ENCODE measurements at places on chromosomes 2 and 18.
A peak's percentile ranks its signal among the peaks of the same experiment; 100 is the strongest.

GRCh38 chr2:96837575-96837974, 6.2 kb downstream of the ANKRD23 start:
- DNase-seq, result no peak

- DNase-seq, result no peak
These were observed 87.9 kb downstream of the LBH start for GRCh38 chr2:30318987-30319782.

GRCh38 chr2:132627536-132627935, 42.5 kb downstream of the LYPD1 start:
- no peak for DNase-seq

DNA sequence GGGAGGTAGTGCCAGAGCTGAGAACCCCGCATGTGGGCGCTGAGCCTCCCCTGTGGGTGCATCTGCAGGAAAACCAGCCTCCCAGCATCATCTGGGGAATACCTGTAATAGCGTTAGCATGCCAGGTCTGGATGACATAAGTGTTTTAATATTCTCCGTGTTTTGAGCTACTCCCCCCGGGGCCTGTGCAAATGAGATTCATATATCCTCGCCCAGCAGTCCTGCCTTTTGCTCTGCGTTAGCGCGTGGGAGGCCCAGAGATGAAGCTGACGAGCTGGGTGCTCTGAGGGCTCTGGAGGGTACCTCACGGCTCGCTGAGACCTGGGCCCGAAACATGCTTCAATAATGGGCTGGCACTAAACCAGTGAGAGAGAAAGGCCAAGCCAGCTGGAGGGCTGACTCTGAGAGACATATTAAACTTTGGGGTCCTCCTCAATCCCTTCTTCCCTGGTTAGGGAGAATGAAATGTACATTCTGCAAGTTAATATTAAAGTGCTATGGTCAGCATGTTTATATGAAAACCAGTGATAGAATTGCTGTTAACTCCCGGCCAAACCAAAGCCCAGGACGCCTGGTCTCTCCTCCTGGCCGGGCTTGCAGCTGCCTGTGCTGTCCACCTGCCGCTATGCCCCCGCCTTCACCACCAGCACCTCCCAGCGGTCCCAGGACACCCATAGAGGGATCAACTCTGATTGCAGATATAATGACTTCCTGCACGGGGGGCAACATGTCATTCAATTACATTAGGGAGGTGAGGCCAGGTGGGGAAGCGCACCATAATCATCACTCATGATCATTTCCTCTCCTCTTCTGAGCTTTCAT, 77.0 kb downstream of the EDAR start:
- DNase-seq, result no peak

DNA sequence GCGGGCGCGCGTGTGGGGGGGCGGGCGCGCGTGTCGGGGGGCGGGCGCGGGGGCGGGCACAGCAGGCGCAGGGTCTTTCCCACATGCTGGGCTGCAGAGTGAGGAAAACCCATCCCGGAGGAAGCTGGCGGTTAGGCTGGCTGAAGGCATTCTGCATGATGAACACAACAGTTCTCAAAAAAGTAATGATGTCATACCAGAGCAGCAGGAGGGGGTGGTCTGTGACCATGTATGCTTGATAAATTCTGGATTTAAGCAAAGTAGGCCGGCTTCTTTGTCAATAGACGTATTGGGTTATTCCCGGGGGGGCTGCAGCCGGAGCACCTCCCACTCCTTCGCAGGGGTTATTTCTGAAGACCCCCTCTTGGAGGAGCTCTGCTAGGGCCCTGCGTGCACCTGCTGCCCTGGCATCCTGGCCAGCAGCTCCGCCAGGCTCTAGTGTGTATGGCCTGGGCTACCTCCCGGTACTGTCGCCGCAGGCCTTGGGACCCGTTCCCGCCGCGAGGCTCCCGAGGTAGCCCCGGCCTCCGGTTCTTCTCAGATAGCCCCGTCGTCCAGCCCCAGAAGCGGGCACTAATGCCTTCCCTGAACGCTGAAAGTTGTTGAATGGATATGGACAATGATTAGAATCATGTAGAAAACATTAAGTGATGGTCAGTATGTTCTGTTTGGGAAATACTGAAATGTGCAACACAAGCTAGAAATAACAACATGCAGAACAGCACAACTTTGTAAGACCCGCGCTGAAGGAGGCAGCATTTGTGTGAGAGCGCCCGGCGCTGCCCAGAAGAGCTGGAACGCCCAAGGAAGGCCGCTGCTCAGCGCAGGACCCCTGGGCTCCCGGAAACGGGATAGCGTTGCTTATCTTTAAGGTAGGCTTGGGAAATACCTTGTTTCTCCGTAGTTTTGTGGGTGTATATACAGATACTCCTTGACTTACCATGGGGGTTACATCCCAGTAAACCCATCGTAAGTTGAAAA, 101.4 kb upstream of the RAB6C start:
- DNase-seq, result peak; percentile 38

DNA sequence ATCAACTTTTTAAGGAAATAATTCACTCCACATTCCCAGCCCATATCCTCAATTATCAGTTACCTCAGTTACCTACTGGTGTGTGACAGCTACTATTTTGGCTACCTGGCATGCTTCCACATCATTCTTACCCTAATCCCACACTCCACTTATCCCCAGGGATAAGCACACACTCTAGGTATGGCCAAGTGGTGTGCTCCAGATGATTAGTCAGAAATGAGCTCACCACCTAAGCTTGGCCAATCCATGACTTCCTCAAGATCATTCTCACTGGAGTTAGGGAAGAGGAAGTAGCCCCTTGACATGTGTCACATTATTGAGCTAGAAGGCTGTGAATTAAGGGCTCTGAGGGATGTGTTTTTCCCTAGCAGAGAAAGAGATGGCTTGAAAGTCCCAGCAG, 20.9 kb upstream of the SMAD4 start:
- no peak for DNase-seq

GRCh38 chr2:24930768-24931167, 10.7 kb upstream of the ADCY3 start:
- DNase-seq, result no peak

- no peak for DNase-seq
These were observed 101.8 kb upstream of the APCDD1 start for GRCh38 chr18:10352671-10353070.

- no peak for DNase-seq
These were observed 81.2 kb downstream of the INSIG2 start for GRCh38 chr2:118169359-118170005.

GRCh38 chr2:168293766-168294165, 46.4 kb upstream of the STK39 start:
- no peak for DNase-seq

- no peak for DNase-seq
These were observed 88.5 kb downstream of the ZEB2 start for GRCh38 chr2:144431392-144431783.

GRCh38 chr2:17788773-17789172, 27.5 kb upstream of the MSGN1 start:
- DNase-seq, result no peak

Measured in pancreas (tissue), 10 donors.